ENCODE measurements at places on chromosomes 1 and 21. TPM values are rescaled to one million over a fixed set of nuclear protein-coding genes. Genes with fewer than 3 reads are reported as not detected.

- DNase-seq: peak; percentile 50
Observed at GRCh38 chr1:67148516-67149178, 13.9 kb upstream of the C1orf141 start.

DNA sequence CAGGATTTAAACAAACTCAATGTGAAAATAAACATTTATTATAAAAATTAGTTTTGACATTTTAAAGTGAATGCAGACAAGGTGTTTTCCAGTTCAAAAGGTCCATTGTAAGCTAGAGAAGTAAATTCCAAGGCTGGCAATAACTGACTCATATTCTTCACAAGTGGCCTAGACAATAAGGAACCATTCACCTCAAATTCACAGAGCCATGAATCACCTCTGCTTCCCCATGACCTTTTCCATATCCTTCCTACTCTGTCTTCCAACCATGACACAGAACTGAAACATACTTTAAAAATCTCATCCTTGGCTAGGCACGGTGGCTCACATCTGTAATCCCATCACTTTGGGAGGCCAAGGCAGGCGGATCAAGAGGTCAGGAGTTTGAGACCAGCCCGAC, 24.8 kb downstream of the F11R start:
- DNase-seq: no peak

- DNase-seq: no peak
Observed at GRCh38 chr1:42279055-42279454, 56.0 kb downstream of the FOXJ3 start.

DNA sequence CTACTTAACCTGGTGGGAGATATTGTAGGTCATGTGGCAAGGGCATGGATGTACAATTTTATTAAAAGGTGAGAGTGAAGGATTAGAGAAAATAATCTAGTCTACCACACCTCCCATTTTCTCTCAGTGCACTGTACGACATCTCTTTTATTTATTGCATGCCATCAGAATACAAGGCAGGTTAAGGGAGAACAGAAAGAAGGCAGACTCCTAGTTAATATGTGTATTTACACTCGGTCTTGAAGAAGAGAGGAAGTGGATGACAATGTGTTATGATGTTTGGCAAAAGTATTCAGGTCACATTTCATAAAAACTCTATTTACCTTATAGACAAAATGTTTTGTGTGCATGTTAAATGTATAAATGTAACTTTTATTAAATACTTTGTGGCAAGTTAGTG, 306.1 kb downstream of the CTH start:
- DNase-seq: no peak

DNA sequence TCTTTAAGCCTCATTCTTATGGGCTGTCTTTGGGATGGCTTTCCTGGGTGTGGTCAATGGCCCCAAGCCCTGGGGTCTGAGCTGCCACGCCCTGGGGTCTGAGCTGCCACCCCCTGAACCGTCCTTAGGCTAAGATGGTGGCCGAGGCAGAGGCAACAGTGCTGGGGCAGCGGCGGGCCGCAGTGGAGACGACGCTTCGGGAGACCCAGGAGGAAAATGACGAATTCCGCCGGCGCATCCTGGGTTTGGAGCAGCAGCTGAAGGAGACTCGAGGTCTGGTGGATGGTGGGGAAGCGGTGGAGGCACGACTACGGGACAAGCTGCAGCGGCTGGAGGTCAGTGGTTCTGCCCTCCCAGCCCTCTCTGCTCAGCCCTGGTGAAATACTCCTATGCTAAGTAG, 10.3 kb upstream of the TUFT1 start:
- DNase-seq: no peak

DNA sequence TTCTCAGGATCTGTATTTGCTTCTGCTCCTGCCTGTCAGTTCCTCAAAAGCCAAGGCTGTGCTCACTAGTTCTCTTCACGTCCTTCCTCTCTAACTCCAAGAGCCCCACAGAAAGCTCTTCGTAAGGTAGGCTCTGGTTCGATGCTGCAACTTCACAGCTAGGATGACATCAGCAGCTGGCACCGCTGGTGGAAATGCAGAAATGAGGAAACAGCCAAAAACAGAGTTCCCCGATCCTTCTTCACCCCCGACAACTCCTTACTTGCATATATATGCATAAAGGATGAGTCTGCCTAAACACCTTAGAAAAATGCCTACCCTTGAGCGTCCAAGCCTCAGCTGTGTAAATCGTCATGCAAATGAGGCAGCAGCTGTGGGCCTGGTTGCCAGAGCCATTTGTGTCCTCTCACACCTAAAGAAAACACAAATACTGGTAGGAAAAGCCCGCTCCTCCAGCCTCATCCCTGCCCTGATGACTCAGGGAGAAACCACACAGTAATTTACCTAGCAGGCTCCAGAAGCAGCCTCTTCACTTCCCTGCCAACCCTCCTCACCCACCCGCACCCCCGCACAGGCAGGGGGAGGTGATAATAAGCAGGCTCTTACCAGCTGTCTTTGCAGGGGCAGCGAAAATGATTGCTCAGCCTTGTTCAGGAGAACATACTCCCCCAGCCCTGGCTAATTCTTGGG, 28.2 kb downstream of the BATF3 start:
- peak; percentile 26 for DNase-seq

GRCh38 chr1:115082949-115083348, 6.4 kb downstream of the TSPAN2 start:
- DNase-seq: no peak

The MECR gene
- 45.9 TPM for total RNA-seq

DNA sequence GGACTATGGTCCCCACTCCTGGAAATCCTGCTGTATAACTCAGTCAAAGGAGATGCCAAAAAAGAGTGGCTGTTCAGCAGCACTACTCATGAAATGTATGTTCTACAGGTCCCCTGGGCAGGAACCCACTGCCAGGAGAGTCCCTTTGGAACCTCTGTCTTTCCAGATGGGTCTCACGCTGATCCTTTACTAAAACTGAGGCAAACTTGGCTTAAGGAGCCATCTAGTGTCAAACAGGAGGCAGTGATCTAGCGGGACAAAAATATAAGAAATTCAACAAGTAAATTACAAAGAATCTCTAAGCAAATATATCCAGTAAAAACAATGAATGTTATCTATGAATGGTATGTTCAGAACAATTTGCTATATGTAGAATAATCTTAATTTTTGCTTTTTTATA, 80.5 kb upstream of the PRMT6 start:
- no peak for DNase-seq

GRCh38 chr1:87523466-87523865, 194.8 kb downstream of the LMO4 start:
- DNase-seq: no peak

DNA sequence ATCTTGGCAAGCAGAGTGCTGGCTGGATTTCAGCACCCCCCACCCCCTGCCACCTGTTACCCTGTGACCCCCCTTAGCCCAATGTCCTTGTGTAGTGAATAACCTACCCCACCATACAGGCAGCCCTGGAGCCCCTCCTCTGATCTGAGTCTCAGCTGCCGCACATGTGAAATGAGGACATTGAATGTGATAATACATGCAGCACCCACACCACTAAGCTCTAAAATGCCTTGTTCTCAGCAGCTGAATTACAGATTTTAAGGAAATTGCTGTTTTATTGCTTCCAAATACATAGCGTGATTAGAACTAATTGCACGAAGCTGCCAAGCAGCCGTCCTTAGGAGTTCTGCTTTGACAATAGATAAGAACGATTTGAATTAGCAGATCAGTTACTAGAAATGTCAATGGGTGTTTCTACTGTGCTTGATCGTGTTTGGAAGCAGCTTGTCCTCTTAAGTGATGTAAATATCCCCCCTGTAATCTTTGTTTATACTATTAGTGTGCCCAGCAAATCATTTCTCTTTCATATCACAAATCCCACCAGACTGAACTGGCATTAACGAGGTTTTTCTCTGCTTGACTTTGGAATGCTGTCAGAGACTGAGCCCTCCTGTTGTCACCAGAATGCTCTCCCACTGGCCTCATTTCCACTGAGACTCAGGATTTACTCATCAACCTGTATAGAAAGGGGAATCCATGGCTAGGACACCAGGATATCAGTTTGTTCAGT, 4.9 kb downstream of the SLAMF8 start:
- DNase-seq: no peak

DNA sequence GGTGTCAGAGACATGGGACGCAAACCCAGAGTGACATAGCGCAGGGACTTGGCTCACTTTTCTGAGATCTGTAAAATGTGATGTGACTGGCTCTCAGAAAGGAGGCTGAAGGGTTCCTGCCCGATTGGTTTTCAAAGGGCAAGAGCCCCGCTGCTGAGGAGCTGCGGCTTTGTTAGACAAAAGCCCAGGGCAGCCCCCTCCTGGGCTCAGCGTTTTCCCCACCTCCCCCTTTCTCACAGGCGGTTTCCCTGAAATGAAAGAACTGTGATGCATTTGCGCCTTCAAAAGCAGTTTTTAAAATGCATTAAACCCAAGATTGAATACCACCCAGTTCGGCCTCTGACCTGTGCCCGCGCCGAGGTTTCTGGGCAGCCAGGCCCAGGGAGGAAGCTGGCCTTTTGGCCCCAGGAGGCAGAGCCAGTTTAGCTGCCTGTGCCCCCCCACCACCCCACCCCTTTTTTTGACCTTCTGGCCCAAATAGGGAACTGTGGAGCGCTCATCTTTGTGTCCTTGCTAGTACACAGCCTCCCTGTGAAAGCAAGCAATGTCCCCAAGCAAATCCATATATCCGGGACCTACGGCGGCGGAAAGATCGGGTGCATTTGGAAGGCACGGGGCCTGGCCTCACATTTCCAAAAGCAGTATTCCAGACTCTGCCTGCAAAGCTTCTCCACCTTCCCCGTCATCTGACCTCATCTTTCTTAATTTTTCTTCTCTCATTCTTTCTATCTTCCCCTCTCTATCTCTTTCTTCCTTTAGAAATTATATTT, 28.6 kb downstream of the CD247 start:
- no peak for DNase-seq

- DNase-seq: no peak
Observed at GRCh38 chr1:223831755-223832636, 13.8 kb downstream of the TP53BP2 start.

GRCh38 chr1:90721210-90722194, 4.4 kb upstream of the BARHL2 start:
- DNase-seq: peak; percentile 71

Data from Calu3 (cell line).